Stimulated activated CD8-positive, alpha-beta memory T cell treated with anti-CD3 and anti-CD28 coated beads, Interleukin-7, amount 100 ng/mL, for 1 hour (primary cell): ENCODE measurements at places on chromosomes 5 and 9.

- DNase-seq = no peak
These were observed 196.7 kb downstream of the SREK1 start for GRCh38 chr5:66340786-66341185.

GRCh38 chr5:149435660-149436059 lies 56.6 kb upstream of the IL17B start:
- no peak for DNase-seq

- no peak for DNase-seq
These were observed 407.2 kb upstream of the SGCD start for GRCh38 chr5:155919725-155920124.

GRCh38 chr9:121249563-121249962 lies 18.4 kb upstream of the GSN start:
- no peak for DNase-seq

- DNase-seq = no peak
These were observed 18.1 kb downstream of the FYB1 start for GRCh38 chr5:39201160-39201780.

- DNase-seq = no peak
These were observed 2.1 kb downstream of the ANXA1 start for GRCh38 chr9:73153793-73154227.

DNA sequence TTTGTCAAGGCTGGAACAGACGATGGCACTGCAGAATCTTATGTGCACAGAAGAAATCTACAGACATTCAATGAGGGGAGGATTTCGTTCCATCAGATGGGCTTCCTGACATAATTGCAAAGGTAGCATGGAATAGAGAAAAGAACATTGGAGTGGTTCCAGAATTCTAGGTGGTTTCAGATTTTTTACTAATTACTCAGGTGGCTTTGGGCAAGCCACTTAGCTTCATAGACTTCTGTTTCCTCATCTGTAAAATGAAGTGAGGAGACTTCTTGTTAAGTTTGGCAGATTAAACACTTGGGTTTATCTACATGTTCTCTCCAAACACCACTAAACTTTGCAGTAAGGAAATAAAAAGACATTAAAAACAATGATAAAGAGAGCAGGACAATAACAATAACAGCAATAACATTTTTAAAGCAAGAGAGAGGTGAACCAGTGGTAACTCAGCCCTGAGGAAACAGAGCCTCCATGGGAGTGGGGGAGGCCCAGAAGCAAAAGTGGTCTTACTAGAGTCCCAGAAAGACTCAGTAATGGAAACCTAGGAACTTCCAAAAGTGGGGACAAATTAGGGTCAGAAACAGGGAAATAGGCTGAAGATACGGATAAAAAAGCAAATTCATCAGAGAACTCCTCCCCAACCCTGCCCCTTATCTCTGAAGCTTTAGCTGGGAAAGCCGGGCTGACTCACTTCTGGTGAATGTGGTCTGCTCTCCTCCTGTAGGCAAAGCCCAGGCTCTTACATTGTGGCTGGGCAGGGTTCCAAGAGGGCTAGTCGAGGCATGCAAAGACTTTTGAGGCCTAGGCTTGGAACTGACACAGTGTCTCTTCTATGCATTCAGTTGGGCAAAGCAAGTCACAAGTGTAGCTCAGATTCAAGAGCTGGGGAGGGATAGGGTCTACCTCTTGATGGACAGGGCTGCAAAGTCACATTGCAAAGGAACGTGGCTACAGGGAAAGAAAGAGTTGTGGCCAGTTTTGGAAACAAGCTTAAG lies 11.8 kb upstream of the ACTBL2 start:
- no peak for DNase-seq

GRCh38 chr5:176692839-176693476 lies 45.7 kb downstream of the TSPAN17 start:
- no peak for DNase-seq

DNA sequence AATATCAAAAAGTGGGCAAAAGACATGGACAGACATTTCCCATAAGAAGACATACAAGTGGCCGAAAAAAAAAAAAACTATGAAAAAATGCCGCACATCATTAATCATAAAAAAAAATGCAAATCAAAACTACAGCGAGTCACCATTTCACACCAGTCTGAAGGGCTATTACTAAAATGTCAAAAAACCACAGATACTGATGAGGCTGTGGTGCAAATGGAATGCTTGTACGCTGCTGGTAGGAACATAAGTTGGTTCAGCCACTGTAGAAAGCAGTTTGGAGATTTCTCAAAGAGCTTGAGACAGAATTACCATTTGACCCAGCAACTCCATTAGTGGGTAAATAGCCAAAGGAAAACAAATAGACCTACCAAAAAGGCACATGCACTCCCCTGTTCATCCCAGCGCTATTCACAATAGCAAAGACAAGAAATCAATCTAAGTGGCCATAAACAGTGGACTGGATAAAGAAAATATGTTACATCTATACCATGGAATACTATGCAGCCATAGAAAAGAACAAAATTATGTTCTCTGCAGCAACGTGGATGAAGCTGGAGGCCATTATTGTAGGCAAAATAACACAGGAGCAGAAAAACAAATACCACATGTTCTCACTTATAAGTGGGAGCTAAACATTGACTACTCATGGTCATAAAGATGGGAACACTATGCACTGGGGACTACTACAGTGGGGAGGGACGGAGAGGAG lies 110.6 kb upstream of the BOD1 start:
- DNase-seq = no peak
